ENCODE measurements at places on chromosomes 5 and 9. TPM values are rescaled to one million over a fixed set of nuclear protein-coding genes. Genes with fewer than 3 reads are reported as not detected.

DNA sequence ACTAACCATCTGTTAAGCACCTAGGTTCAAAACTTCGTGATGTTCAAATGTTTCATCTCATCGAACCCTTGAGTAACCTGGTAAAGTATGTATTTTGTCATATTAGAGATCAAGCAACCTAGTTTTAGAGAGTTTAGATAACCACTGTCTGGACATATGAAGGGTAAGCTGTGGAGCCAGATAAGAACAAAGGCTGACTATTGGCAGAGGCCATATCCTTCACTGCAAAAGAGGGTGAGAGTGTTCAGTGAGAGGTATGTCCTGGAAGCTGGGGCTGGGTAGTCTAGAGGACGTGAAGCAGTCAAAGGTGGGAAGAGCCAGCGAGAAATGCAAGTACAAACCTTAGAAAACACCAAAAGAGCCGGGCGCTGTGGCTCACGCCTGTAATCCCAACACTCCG, 573.1 kb upstream of the KLF4 start:
- no peak overlapping the region for H3K27ac ChIP-seq
- no peak overlapping the region for H3K4me3 ChIP-seq
- no peak for DNase-seq
- no peaks in the 10 kb centered on the region for H3K36me3 ChIP-seq

- no peak for DNase-seq
- H3K4me1 ChIP-seq, result no peaks in the 10 kb centered on the region
- H3K27ac ChIP-seq, result no peak overlapping the region
- H3K27me3 ChIP-seq, result no peaks in the 10 kb centered on the region
- no peak overlapping the region for H3K4me3 ChIP-seq
These were observed 33.4 kb upstream of the SLC25A51 start for GRCh38 chr9:37937366-37937765.

- DNase-seq, result no peak
- H3K27me3 ChIP-seq, result peaks cover 2% of the 10 kb centered on the region
- H3K4me1 ChIP-seq, result no peaks in the 10 kb centered on the region
- no peak overlapping the region for H3K27ac ChIP-seq
- no peaks in the 10 kb centered on the region for H3K36me3 ChIP-seq
These were observed 567.2 kb upstream of the MEF2C start for GRCh38 chr5:89450149-89450538.

GRCh38 chr5:10756549-10756948, 4.5 kb downstream of the DAP start:
- peaks cover 16% of the 10 kb centered on the region for H3K36me3 ChIP-seq
- no peak overlapping the region for H3K4me3 ChIP-seq
- H3K4me1 ChIP-seq, result peaks cover 17% of the 10 kb centered on the region
- H3K27ac ChIP-seq, result no peak overlapping the region
- DNase-seq, result no peak

GRCh38 chr9:70133253-70134208, 89.9 kb downstream of the MAMDC2 start:
- peaks cover 2% of the 10 kb centered on the region for H3K27me3 ChIP-seq
- no peaks in the 10 kb centered on the region for H3K4me1 ChIP-seq
- DNase-seq, result no peak

DNA sequence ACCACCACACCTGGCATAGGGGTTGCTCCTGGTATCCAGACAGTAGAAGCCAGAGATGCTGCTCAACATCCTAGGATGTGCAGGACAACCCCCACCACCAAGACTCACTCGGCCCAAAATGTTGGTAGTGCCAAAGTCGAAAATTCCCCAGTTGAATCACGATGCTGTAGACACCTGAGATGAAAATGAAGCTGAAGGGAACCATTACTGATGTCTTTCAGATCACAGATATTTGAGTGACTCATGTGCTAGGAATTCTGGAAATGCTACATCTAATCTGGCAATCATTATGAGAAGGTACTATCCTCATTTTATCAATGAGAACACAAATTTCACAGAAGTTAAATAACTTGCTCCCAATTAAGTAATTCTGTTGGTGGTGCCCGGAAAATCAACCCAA, 21.0 kb upstream of the UBE2QL1 start:
- H3K27me3 ChIP-seq, result peaks cover 9% of the 10 kb centered on the region
- no peak for DNase-seq
- peaks cover 2% of the 10 kb centered on the region for H3K4me1 ChIP-seq
- no peak overlapping the region for H3K4me3 ChIP-seq

- H3K27ac ChIP-seq, result no peak overlapping the region
- H3K4me1 ChIP-seq, result no peaks in the 10 kb centered on the region
- H3K4me3 ChIP-seq, result no peak overlapping the region
- H3K27me3 ChIP-seq, result no peaks in the 10 kb centered on the region
- DNase-seq, result no peak
These were observed 761.2 kb downstream of the TAF11L14 start for GRCh38 chr5:18395126-18396110.

The SLC4A9 gene
- total RNA-seq, result 0.31 TPM

The SLC6A7 gene
- total RNA-seq, result not detected

The ACER2 gene
- total RNA-seq, result 3.9 TPM

The SHC3 gene
- total RNA-seq, result not detected

All from activated naive CD8-positive, alpha-beta T cell treated with anti-CD3 and anti-CD28 coated beads, Interleukin-2, amount 10 ng/mL, durations not matched to agents 7 days and 5 days (primary cell).